ENCODE measurements at places on chromosomes 6 and 20.

DNA sequence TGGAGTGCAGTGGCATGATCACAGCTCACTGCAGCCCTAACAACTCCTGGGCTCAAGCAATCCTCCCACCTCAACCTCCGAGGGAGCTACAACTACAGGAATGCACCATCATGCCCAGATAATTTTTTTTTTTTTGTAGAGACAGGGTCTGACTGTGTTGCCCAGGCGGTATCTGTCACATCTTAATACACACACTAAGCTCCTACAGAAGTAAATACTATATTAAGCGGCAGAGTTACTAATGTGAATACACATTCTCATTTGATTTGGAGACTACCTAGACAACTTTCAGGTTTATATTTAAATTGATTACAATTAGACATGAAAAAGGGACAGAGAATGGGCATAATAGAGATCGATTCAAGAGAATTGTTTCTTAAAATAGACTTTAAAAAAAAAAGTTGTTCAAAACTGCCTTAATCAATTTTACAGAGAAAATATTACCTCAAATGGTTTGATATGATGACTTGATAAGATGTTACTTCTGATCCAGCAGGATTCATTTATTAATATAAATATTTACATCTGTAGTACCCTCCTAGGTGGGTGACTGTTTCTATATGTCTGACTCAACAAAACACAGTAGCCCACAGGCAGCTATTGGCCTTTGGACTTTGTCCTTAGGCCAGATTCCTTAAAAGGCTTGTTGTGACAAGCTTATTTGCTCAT is 7.1 kb upstream of the LOC128125822 start:
- no peak for DNase-seq

DNA sequence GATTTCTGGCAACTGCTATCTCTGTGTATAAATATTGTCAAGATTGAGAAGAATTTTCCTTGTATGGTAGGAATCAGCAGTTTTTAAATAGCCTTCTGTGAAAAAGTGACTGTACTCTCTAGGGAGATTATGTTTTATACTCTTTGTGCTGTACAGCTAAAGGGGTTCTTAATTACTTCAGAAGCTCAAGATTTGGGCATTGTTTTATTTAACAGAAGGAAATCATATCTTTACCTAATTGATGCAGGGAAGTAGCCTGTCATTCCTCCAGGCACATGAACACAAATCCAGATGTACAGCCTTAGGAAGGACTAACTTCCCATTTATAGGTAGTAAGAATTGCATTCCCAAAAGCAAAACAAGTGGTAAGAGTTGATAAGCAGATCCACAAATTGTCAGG is 1.3 kb downstream of the CALHM5 start:
- DNase-seq, result no peak

DNA sequence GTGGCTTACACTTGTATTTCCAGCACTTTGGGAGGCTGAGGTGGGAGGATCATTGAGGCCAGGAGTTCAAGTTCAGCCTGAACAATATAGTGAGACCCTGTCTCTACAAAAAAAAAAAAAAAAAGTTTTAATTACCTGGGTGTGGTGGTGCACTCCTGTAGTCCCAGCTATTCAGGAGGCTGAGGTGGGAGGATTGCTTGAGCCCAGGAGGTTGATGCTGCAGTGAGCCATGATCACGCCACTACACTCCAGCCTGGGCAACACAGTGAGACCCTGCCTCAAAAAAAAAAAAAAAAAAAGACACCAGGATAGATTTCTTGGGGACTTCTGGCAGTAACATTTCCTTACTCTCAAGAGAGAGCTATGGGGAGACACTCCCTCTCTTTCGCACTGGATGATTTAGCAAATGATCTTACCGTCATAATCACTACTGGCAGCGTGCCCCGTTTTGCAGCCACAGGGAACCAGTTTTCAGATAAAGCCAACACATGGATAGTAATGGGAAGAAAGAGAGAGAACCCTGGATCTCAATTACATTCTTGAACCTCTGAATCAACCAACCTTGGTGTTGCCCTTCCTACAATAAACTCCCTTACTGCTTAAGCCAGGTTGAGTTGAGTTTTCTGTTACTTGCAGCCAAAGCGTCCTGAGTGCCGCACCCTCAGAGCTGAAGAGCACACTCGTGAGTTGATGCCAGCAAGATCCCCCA is 18.1 kb upstream of the PTPN1 start:
- DNase-seq, result peak; percentile 49

- no peak for DNase-seq
Observed at GRCh38 chr6:38169221-38169976, 349.9 kb downstream of the ZFAND3 start.

DNA sequence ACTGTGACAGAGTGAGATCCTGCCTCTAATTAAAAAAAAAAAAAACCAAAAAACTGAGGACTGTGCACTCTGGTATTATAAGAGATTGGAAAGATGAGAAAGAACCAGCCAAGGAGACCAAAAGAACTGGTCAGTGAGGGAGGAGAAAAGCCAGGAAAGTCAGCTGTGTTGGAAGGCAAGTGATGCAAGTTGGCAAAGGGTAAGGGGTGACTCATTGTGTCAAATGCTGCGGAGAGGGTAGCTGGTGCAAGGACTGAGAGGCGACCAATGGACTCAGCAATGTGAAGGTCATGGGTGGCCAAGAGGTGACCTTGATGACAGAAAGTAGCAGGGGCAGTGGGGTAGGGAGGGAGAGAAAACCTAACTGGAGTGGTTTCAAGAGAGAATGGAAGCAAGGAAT is 27.4 kb upstream of the LRRN4 start:
- DNase-seq, result no peak

DNA sequence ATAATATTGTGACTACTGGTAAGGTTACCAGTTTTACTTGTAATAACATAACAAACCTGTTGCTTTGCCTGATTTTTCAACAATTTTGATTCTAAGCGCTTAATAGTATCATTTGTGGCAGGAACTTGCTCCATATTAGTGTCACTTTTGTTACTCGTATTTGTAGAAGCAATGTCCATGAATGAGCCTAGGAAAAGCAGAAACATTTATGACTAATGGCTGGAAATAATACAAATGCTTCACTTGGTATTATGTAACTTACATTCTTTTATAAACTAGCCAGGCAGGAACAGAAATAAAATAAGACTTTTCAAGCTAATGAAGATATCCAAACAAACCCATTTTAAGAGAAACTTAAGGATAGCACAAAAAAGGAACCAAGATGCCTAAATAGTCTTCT is 38.9 kb downstream of the MAP3K7 start:
- no peak for DNase-seq

DNA sequence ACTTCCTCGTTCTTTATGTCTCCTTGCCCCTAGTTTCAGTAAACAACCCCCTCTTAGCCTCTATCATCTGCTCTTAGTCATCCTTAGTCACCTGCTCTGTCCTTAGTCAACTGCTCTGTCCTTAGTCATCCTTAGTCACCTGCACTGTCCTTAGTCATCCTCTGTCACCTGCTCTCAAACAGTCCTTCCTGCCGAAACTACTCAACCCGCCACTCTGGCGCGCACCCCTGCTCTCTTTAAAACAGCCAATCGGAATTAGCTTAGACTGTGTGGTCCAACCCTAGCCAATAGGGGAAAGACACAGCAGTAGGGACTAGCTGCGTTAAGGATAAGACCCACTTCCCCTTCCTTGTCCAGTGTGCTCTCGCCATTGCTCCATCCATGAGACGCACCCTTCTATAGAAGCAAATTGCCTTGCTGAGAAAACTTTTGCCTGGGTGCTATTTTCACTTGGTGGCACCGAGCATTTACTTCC is 73.9 kb downstream of the BACH2 start:
- no peak for DNase-seq

DNA sequence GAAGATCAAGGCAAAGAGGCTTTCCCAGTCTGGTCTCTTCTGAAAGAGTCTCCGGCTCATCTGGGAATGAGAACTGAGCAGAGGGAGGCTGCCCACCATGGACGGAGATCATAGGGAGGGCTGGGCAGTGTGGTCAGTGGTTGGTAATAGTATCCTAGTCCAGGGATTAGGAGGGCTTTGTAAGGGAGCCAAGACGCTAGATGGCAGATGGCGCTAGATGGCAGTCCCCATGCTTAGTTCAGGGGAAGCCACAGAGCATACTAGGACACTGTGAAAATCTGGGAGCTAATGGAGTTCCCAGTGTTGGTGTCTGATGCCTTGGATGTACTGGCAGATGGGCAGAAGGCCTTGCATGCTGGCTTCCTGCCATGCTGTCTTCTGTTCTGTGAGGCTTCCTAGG is 21.7 kb upstream of the DAAM2 start:
- peak; percentile 79 for DNase-seq

GRCh38 chr6:109000289-109000688 is 94.4 kb downstream of the SESN1 start:
- DNase-seq, result no peak

DNA sequence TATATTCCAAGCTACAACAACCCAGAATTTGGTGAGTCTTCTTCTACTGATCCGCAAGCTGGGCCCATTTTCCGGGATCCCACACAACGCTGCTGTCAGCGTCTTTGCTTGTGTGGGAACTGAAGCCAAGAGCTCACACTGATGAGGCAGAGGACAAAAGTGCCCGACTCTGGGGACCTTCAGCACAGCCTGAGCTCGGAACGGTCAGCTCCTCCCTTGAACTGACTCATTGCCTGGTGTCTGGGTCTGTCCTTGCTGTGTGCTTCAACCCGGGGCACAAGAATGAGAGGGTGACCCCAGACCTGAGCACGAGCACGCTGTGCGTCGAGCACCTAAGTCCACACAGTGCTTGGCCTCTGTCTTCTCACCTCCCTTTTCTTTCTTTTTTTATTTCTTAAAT is 33.5 kb downstream of the DACT2 start:
- no peak for DNase-seq

GRCh38 chr20:51736947-51737346 is 31.2 kb downstream of the ATP9A start:
- no peak for DNase-seq

DNA sequence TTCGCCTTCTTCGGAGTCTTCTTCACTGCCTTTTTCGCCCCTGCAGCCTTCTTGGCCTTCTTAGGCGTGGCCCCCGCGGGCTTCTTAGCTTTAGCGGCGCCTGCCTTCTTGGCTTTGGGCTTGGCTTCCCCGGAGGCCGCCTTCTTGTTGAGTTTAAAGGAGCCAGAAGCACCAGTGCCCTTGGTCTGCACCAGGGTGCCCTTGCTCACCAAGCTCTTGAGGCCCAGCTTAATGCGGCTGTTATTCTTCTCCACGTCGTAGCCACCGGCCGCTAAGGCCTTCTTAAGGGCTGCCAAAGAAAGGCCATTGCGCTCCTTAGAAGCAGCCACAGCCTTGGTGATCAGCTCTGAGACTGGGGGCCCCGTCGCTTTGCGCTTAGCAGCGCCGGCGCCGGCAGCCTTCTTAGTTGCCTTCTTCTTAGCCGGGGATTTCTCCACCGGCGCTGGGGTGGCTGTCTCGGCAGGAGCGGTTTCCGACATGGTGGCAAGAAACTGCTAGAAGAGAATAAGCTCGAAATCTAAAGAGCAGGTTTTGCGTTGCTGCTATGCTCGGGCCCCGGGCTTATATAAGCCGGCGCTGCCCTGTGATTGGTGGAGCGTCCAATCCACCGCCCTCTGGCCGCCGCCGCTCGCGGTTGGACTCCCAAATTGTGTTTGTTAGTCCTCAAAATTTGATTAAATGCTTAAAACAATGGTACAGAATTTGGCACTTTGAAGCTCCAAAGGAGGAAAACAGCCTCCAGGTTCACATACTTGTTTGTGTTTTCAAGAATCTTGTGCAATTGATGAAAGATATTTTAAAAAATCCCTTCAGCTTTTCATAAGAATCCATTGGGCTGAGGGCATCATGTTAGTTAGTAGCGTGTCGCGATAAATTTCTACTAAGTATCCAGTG is 44.9 kb downstream of the OR2B2 start:
- DNase-seq, result no peak

- DNase-seq, result no peak
Observed at GRCh38 chr6:42443312-42444060, 8.2 kb downstream of the TRERF1 start.

- no peak for DNase-seq
Observed at GRCh38 chr6:40854592-40854991, 184.4 kb downstream of the UNC5CL start.

GRCh38 chr20:24100370-24101011 is 111.9 kb upstream of the GGTLC1 start:
- DNase-seq, result peak; percentile 38

GRCh38 chr6:33391922-33392594 is 435 bp downstream of the KIFC1 start:
- no peak for DNase-seq

DNA sequence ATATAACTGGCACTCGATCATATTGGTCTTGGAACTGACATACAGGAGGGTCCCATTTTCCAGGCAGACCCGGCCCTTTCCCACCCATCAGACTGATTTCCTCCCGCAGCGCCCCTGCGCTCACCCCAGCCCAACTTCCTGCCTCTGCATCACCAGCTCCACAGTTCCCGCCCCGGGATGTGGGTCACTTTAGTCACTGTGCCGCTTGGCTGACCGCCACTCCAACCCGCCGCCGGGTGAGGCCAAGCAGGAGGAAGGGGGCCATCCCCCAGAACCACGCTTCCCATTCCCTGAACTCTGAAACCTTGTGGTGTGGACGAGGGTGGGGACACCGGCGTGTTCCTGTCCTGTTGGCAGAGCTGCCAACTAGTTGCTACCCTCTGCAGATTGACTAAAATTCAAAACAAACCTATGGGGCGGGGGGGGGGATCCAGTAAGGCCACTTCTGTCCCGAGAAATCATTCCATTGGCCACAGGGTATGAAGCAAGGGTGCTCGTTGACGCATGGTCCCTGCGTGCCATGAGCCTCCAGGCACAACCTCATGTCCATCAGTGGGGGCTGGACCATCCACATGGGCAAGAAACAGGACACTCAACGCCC is 12.3 kb downstream of the TGM2 start:
- no peak for DNase-seq

DNA sequence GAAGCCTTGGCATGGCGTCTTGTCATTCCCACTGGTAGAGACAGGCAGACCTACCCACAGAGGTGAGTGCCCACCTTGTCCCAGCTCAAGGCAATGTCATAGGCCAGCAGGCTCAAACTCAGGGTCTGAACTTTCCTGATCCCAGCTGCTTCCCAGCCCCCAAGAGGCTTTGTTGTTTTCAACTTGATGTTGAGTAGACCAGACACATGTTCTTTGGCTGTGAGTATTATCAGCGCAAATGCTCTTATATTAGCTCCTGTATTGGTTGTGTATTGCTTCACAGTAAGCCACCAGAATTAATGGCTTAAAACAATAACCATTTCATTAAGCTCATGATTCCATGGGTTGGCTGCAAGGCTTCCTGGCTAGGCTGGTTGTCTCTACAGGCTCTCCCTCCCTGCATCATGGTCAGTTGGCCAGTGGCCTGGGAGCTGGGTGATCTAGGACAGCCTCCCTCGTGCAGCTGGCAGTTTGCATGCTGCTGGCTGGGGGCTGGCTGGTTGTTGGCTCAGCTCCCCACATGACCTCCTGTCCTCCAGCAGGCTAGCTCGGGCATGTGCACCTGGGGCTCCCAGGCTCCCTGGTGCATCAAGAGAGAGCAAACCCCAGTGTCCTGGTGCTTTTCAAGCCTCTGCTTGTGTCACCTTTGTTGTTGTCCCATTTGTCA is 21.6 kb downstream of the TOX2 start:
- no peak for DNase-seq

DNA sequence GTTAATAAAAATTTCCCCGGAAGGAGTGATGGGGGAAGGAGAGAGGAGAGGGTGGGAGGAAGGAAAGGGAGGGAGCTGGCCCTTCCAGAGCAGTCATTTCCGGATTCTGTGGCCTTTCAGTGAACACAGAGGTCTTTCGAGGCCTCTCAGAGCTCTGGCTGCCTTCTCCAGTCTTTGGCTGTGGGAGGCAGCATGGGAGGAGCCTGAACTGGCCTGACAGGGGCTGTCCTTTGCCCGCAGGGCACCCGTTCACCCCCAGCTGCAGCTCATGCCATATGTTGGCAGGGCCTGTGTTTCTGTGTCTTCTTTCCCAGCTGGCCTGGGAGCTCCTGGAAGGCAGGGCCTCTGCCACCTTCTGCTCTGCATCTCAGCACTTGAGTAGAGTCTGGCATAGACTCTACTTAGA is 95.5 kb downstream of the PPP1R14C start:
- no peak for DNase-seq

Data from NCI-H446 treated with DMSO at 0.1 percent for 48 hours (cell line).